ENCODE measurements at places on chromosomes 2 and 18.

DNA sequence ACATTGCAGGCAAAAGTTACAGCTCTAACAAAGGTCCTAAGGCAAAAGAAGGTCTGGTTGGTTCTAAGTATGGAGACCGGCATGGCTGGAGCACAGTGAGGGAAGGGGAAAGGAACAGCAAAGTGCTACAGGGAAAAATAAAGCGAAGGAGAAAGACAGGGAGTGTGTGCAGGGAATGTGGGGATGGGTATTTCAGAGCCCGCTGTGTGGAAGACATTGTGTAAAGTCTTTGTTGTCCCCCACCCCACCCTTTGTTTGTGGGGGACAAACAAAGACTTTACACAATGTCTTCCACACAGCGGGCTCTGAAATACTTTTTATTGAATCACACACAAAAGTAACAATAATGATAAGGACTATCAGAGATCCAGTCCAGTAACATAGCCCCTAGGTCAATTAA, 28.9 kb upstream of the C2orf15 start:
- no peak for DNase-seq

DNA sequence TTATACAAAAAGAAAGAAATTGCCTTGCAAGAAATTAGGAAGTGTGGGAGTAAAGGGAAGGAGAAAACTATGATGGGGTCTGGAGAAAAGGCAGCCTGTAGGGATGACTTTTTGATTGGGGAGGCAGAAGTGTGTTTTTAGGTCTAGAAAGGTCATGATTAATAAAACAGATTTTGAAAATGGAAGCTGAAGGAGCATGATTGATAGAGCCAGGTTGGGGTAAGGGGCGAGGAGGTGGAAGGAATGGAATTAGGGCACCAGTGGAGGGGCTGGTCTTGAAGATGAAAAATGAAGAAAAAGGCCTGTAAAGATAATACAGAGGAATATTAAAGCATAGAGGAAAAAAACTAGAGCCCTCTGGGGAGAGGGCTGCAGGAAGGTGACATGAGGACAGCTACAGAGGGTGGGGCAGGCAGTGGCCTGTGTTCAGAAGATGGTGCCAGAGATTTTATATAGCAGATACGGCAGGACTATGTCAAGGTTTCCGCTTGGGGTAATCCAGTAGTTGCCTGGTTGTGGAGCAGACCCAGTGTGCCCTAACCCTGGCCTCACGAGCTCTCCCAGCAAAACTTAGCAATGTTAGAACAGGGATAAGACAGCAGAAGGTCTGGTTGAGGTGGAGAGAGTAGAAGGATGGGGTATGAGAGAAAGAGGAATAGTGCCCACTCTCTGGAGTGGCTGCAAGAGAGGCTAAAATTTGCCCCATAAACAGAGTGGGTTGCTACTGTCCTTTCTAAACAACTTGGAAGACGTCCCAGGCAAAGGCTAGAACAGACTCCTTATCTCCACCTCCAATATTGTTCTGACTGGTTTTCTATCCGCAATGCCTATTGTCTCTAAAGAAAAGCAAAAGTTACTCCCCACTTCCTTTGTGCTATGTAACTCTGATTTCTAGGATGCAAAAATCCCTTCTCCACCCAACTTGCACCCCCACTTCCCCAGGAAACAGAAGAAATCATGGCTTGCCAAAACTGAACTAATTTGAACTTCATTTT, 287.3 kb downstream of the AGPS start:
- DNase-seq = no peak

DNA sequence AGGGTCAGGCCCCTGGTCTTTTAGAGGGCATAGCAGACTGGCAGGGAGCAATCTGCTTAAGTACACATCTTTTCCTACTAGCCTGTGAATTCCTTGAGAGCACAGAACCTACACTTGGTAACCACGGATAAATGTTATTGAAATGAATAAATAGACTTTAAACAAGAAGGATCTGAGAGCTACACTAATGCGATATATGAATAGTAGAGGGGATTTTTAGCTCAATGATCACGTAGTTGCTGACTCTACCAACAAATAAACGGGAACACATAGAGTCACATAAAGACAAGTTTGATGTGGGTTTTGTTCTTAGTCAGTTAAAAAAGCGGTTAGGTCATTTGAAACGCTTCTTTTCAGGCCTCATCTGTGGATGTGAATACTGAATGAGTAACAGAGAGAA, 290.3 kb upstream of the CCDC68 start:
- DNase-seq = no peak

DNA sequence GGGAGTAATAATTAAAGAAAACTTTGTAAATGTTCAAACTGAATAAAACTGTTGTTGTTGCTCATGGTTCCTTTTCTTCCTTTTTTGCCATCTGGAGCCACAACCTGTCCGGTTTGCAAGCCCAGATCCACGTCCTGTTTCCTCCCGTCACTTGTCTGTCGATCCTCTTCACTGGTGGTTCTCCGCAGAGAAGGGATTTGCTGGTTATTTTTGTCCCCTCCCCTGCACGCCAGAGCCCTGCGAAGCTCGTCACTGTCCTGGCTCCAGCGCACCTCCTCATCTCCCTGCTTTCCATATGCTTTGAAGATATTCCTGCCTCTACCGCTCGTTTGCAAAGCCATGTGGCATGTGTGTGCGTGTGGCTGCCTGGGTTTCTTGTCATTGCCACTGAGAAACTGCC, 461.4 kb downstream of the RNF144A start:
- no peak for DNase-seq

DNA sequence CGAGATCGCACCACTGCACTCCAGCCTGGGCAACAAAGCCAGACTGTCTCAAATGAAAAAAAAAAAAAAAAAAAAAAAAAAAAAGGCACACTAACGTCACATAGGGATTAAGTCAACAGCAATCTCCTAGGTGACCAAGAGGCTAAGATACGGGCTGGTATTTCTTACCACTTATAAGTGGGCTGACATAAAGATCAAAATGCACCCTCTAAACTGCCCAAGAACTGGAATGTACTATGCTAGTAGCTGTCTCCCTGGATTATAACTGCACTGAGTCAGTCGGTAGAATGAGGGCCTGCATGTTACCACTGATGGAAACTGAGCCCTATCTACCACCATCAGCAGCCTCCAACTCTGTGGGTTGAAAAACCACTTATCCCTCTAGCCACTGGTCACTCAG, 80.6 kb downstream of the KLF7 start:
- DNase-seq = no peak

DNA sequence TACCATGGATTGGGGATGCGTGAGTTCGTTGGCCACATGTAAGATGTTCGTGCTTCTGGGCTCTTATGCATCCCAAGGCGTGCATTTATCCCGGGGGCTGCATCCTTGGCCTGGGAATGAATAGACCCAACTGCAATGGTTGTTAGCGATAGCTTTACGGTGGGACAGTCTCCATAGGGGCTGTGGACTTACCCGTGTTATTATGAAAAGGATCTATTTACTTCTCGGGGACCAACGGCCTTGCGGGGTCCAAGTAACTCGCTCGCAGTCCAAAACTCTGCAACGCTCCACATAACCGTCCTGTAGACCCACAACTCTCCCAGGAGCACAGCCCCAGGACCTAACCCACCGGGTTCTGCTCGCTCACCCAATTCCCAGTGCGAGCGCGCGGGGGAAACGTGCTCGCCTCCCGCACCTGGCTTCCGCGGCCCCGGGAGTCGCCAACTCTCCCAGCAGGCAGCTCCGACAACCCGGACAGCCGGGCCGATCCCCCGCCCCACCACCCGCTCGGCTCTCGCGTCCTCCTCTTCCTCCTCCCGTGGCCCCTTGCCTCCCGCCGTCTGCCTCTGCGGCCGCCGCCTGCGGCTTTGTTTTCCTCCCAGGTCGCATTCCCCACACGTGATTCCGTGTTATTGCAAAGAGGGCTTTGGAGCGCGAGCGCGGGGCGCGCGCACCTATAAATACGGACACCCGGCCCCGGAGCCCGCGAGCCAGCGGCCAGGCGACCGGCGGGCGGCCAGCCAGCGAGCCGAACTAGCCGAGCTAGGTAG, at the start of gene CABLES1:
CABLES1 (plus strand) TSS at position 706 of the 770 bp plus-strand sequence. CDS start 278 bp downstream, outside the sequence.
- no peak for DNase-seq

DNA sequence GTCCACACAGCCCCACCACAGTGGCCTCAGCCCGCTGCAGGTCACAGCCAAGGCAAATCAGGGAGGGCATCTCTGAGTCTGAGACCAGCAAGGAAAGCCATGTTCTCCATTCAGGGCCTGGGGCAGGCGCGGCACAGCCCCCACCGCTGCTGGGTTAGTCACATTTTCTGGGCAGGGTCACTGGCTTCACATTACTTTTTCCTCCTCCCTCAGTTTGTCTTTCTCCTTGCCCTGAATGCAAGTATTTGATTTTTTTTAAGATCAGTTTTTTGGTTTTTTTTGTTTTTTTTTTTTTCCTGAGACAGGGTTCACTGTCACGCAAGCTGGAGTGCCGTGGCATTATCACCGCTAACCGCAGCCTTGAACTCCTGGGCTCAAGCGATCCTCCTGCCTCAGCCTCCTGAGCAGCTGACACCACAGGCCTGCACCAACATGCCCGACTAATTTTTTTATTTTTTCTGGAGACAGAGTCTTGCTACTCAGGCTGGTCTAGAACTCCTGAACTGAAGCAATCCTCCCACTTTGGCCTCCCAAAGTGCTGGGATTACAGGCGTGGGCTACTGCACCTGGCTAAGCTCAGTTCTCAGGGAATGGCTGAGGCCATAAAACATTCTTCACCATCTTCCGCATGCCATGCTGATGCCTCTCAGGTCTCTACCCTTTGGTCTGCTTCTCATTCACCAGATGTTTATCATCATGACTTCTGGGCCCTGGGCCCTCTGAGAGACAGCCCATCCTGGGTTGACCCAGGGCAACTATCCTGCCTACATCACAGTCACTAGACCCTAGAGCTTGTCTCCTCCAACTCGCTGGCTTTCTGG, 628 bp upstream of the CAPG start:
- DNase-seq = no peak

DNA sequence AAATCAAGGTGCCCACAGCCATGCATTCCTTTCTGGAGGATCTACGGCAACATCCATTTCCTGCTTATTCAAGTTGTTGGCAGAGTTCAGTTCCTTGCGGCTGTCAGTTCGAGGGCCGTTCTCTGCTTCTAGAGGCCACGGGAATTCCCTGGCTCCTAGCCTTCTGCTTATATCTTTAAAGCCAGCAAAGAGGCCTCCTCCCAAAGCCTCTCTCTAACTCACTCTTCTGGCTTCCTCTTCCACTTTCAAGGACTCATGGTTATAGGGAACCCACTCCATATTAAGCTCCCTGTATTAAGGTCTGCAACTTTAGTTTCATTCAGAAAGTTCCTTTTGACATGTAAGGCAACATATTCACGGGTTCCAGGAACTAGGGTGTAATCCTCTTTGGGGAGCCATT, 150.1 kb upstream of the RMP24 start:
- DNase-seq = no peak

DNA sequence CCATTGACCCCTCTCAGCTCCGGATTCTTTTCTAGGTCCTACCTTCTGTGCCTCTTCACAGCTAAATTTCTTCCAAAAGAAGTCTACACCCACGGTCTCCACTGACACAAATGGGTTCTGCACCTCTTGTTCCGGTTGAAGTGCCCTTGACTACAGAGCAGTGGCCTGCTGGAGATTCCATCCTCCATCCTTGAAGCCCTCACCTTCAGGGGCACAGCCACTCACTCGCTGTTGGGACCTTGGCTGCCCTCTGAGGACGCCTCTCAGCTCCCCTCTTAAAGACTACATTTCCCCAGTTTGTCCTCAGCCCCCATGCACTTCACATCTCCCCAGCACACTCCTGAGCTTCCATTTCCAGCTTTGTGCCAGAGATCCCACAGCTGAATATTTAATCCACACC, 226.3 kb downstream of the ATAD2B start:
- DNase-seq = no peak

DNA sequence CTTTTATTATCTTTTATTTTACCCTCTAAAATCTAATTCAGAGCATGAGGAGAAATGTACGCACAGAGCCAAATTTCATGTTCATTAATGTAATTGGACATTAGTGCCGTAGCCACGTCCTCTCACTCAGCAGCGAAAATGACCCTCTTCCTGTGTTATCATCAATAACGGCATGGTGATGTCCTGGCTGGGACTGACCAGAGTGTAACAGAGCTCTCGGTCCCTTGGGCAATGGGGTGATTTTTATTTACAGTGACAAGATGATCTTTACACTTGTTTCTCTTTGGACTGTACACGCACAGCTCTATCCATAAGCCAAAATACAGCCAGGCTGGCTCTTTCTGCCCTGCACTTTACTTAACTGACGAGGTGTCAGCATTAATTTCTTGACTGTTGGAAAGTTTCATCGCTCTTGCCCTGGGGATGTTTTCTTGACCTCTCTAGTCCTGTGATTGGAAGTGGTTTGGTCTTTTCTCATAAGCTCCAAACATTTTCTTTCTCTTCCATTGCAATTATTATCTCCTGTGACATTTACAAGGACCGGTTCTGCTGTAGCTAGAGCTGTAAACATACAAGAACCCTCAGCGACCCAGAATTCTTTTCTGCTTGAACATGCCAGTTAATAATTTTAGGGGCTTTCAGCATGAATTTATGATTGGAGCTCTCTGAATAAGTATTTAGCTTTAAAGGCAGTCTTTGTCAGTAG, 308.0 kb upstream of the PIK3C3 start:
- no peak for DNase-seq

All from stimulated activated CD8-positive, alpha-beta memory T cell treated with anti-CD3 and anti-CD28 coated beads, Interleukin-15, amount 100 ng/mL, for 24 hours (primary cell).